Smooth muscle cell of the brain vasculature (primary cell): ENCODE measurements at places on chromosomes 1 and 21.

- DNase-seq = no peak
Measured at GRCh38 chr1:229139331-229140118, 131.4 kb upstream of the RAB4A start.

DNA sequence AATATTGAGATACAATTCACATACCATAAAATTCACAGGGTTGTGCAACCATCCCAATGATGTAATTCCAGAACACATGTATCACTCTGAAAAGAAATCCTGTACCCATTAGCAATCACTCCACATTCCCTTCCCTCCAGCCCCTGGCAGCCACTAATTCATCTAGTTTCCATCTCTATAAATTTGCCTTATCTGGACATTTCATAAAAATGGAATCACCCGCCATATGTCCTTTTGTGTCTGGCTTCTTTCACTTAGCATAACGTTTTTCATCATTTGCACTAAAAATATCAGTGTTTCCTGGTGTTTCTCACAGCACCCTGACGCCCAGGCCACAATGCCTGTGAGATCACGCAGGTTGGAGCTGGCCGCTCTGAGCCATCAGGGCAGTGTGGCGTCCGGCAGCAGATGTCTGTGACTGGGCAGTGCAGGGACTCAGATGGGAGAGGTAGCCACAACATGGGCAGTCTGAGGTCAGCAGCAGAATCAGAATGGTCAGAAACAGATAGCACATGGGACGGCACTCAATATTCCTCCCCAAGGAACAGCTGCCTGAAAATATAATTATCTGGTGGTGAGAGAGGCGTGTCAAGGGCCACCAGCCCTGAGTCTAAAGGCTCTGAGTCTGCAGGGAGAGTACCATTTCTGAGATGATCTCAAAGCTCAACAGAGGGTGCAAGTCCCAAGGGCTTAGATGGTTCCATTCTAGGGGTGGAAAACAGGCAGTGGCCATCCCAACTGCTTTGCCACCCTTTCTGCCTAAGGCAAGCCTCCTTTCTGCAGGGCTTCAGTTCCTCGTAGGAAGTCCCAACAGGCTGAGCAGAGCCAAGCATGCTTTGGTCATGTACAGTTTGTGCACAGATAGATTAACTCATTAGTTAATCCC is 129.4 kb upstream of the EDN2 start:
- DNase-seq = no peak

GRCh38 chr1:156436141-156437036 is 64.2 kb downstream of the MEF2D start:
- DNase-seq = no peak

DNA sequence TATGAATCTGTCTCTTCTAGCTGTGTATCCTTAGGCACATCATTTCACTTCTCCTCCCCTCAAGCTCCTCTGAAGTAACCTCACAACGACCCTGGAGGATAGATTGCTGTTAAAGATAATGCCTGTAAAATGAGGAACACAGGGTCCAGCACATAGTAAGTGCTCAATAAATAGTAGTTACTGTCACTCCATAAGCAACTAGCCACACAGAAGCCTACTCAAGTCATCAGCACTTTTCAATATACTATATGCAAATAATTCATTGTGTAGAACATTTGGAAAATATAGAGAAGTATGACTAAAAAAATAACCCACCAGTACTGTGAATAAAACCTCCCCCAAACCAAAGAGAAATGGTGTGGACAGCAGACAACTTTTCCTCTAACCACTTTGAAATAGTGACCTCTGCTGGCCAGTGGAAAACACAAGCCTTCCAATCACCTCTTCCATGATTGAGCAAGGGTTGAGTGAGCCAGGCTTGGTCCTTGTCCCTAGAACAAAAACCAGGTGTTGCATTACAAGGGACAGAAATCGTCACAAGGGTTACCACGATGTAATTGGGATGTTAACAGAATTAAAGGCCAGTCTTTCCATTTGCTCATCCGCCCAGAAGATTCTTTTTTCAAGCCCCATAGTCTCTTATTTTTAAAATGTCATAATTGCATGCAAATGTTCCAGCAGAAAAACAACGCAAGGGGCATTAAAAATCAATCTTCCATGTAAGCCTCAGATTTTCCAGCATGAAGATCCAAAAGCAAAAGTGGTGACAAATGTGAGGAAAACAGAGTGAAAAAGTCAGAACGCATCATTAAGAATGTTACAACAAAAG is 15.7 kb upstream of the GLIS1 start:
- no peak for DNase-seq

- no peak for DNase-seq
Measured at GRCh38 chr1:159915571-159916241, 9.6 kb downstream of the TAGLN2 start.

DNA sequence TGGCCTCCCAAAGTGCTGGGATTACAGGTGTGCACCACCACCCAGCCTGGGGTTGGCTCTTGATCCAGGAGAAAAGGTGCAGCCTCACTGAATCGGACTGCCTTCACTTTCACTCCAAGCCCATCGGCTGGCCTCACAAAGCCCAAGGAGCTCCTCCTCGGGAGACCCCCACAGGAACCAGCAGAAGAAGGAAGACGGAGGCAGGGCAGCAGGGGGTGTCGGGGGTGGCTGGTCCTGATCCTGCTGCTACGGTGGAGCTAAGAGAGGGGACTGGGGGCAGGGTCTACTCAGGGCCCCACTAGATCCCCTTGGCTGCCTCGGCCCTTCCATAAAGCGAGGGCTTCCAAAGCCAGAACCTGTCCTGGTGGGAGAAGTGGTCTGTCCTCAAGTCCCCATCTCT is 93.9 kb downstream of the STUM start:
- DNase-seq = no peak

- no peak for DNase-seq
Measured at GRCh38 chr1:147542569-147542897, 1.2 kb downstream of the BCL9 start.

DNA sequence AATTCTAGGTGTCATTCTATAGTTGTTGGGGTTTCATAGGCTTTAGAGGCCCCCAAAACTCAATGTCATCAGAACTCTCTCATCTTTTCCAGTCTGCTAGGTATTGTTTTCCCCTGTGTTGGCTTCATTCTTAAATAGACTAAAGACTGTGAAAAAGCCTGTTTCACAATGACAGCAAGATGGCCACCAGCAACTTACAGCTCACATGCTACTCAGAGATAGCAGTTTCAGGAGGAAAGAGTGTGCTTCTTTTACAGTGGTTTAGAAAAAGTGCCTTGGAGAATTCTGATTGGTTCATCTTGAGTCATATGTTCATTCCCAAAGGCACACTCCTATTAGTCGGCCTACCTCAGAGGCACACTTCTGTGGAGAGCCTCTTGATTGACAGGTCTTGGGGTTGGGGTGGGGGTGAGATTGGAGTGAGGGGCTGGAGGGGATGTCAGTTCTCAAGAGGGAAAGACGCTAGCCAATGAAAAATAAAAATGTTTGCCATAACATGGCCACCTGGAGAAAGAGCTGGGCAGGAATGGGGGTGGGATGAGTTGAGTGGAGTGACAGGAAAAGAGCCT is 8.5 kb downstream of the IL23R start:
- DNase-seq = no peak

DNA sequence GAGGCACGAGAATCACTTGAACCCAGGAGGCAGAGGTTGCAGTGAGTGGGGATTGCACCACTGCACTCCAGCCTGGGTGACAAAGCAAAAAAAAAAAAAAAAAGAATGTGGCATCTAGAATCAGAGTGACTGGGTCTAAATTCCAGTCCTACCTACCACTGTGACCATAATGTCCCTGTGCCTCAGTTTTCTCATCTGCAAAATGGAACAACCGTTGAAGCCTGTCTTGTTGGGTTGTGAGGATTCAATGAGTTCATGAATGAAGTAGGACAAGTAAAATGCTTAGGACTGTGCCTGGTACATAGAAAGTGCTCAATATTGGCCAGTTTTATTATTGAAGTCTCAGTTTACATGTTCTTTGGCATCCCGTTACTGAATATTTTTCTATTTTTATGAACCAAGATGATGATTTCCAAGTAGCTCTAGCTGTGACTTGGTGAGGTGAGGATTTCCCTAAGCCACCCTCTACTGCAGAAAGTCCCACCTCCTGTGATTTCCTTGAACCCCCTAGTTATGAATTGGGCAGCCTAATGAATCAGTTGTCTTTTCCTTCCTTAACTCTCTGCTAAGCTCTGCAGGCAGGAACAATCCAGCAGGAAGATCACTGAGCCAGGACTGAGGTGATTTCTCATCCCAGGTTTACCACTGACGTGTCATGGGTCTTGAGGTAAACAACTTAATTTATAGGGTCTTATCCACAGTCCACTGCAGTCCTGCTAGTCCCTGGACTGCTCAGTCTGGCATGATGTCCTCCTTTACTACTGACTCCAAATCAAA is 18.9 kb upstream of the MEAF6 start:
- no peak for DNase-seq

- peak; percentile 15 for DNase-seq
Measured at GRCh38 chr1:215156232-215156631, 73.7 kb downstream of the KCNK2 start.

- DNase-seq = no peak
Measured at GRCh38 chr1:173917149-173917548, at the start of gene SERPINC1. Gene SERPINC1 (minus strand): TSS chr1:173917327. CDS start chr1:173917259, 68 bp downstream.

DNA sequence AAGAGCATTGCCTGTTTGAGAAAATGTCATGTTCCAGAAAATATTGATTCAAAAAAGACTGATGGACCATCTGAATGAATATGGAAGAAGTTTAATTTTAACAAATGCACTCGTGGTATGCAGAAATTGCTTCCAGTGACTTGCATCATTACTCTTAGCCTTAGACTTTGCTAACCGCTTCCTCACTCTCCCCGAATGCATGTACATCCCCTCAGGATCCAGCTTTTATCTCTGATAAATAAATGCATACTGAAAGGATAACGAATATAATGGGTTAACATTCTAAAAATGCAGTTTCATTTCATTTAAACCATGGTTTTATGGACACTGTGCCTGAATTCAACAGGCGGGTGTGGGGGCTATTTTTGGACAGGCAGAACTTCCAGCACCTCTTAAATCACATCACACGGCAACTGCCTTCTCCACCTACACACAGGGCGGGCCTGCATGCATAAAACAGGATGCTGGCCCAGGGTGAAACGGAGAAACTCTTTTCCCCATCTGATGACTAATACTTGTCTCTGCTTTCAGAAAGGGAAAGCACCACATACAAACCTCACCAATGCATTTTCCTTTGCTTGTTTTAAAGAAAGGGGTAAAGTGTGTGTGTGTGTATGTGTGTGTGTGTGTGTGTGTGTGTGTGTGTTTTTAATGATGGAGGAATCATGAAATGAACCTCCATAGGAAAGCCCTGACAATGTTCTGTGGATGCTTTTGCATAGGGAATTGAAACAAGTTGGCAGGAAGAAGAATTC is 48.7 kb downstream of the SPAG17 start:
- DNase-seq = no peak
